OCI-LY7 (cell line): ENCODE measurements at places on chromosomes 4 and X. TPM values are rescaled to one million over a fixed set of nuclear protein-coding genes. Genes with fewer than 3 reads are reported as not detected.

DNA sequence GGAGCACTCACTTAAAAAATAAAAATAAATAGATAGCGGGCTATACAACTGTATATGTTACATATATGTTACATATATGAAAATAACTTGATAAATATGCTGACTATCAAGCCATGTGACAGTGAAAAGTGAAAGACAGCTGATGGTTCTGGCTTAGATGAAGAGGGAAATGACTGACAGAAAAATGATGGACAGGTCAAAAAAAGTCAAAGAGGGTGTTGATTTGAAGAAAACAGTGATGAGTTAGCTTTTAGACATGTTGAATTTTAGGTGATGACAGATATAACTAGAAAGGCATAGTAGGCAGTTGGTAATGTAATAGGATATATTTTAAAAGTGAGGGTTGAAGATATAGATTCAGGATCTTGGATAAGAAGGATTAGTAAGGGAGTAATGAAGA lies 37.8 kb downstream of the FBXO8 start:
- no peak for DNase-seq

DNA sequence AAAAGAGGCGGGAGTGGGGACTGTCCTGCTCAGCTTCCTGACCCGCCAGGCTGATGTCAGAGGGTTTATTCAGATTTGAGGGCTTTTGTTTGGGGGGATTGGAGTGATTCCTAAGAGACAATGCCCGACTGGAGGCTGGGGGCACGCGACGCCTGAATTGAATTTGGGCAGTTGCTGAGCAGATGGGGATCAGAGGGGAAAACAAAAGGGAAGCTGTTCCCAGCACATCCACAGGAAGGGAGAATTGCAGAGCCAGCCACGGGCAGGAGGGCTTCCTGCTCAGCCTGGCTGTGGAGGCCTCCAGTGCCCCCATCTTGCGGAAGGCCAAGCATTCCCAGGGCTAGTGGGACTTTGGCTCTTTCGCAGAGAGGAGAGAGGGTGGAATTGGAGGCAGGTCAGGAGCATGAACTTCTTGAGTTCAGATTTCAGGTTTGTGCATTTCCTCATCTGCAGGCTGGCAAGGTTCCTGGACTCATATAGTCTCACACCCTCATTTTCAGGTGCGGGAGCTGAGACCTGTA lies 162.8 kb downstream of the NHS start:
- no peak for DNase-seq

DNA sequence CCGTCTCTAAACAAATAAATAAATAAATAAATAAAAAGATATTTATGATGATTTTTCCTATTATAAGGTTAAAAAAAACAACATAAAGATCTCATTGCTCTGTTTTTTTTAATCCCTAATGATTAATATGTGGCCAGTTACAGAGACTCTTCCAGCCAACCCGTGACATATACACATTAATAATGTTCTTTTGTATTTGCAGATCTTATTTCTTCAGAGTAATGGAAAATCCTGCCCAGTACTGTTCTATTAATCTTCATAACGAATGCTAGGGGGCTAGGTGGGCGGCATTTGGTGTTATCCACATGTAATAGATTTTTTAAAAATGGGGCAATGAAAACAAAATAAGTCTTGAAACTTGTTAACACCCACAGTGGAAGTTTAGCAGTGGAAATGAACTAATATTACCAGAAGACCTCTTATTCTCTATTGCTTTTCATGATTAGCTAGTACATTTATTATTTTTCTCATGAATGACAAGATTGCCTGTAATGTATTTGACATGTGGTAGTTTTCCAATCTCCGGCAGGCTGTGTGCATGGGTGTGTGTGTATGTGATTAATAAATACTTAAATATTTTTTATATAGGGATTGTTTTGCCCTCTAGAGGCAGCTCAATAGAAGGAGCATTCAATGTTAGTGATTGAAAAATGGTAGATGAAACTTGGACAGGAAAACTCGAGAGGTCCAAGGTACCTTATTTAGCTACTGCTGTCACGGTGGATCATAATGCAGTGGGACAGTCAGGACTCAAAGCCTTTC lies 457.4 kb downstream of the IL1RAPL1 start:
- no peak for DNase-seq

GRCh38 chr4:1002131-1002630 lies 9.0 kb upstream of the SLC26A1 start:
- no peak for DNase-seq

DNA sequence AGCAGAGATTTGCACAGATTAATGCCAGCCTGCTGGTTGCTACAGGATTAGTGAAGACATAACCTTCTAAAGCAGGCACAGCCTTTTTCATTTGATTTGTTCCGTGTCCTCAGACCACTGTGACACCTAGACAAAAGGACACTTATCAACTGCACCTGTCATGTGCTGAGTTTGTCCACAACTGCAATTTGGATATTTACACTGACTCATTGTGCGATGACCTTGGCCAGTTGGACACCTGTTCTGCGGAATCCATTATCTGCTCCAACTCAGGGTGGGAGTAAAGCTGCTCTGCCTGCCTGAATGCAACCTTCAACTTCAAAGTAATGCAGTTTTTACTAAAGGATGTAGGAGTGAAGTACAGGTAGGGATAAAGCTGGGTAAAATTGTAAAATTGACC lies 4.1 kb upstream of the NR0B1 start:
- DNase-seq, result no peak

- DNase-seq, result no peak
Measured at GRCh38 chr4:88881227-88881569, 175.8 kb downstream of the FAM13A start.

DNA sequence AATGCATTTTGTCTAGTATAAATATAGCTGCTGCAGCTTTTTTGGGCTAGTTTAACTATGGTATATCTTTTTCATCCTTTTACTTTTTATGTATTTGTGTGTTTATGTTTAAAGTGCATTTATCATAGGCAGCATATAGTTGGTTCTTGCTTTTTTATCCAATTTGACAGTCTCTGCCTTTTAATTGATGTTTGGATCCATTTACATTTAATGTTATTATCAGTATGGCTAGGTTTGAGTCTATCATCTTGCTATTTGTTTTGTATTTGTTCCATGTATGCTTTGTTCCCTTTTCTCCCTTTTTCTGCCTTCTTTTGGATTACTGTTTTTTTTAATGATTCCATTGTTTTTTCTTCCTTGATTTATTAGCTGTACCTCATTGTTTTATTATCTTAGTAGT lies 40.3 kb downstream of the GNL3L start:
- DNase-seq, result no peak

- DNase-seq, result peak; percentile 87
Measured at GRCh38 chrX:13074297-13075262, 30.2 kb upstream of the FAM9C start.

The DUSP21 gene
- not detected in 2 replicates for total RNA-seq

The SMIM31 gene
- not detected in 2 replicates for total RNA-seq

The MMRN1 gene
- total RNA-seq, result 0.13 TPM in 1 of 2 replicates, not detected in the other

The UGT2B7 gene
- total RNA-seq, result not detected in 2 replicates

The GYPA gene
- not detected in 2 replicates for total RNA-seq

The NPY2R gene
- not detected in 2 replicates for total RNA-seq
